ENCODE measurements at places on chromosomes 1 and 21. TPM values are rescaled to one million over a fixed set of nuclear protein-coding genes. Genes with fewer than 3 reads are reported as not detected.

DNA sequence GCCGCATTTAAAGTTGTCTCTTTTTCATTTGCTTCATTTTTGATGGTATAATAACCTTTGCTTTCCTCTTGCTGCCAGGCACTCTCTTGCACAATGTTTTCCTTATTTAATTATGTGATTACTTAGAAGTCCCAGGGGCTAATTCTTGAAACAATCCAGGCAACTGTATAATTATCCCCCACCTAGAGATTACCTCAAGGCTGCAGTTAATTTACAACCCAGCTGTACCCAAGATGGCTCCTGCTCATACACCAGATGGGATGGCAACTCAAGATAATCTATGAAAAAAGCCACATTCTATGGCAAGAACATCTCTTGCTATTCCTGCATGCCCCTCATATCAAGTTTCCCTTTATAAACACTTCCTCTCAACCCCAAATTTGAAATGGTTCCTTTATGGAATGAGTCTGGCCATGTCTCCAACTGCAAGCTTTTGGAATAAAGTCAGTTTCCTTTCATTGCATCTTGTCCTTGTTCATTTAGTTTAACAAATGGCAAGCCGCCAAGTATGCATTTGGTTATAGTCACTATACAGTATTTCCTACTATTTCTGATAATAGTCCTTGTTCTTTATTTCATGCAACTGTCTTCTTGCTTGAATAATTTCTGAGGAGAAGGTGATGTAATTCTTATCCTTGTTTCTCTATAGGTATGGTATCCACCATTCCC lies 1042.6 kb downstream of the PLA2G4A start:
- DNase-seq, result peak; percentile 4

- peak; percentile 56 for DNase-seq
These were observed 115.6 kb downstream of the TNFSF18 start for GRCh38 chr1:172935062-172935592.

DNA sequence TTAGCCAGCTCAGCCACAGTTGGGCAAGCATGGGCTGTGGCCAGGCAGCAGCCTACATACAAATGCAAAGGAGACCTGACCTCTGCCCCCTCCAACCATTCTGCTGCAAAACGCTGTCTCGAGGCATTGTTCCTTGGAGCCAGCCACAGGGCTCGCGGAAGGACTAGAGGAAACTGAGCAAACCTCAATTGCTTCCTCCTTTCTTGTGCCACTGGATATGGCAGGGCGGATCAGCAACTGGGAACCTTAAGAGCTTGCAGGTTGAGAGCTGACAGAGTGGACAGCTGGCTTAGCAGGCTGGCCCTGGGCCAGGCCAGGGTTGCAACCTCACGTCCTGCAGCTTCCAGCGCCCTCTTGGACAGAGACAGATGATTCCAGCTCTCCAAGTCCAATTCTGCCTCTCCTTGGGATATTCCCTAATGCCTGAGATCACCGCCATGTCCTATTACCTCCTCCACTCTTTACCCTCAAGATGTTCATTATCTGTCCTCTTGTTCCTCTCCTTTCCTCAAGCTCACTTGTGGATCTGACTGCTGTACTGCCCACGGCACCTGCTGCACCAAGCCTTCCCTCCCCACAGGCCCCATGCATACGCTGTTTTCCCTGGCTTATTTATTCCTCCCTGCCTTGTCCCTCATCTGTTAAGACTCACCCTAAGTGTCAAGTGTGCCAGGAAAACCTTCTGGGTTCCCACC lies 67.5 kb downstream of the SDC3 start:
- DNase-seq, result peak; percentile 17

DNA sequence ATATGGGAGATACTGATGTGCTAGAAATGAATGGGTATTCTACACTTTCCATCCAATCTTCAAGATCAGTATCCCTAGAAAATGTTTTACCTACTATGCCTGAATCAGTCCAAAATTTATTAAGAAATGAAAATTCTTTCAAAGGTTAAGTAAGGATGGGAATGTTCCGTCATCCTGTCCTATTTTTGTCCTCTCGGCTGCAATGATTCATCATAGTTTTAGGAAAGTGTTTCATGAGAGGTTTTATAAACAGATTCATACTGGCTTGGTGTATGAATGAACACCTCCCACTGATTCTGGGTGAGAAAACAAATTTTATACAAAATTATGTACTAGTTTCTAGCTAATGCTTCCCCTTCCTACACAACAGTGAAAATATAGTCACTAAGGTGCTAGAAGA lies 504.6 kb upstream of the NR5A2 start:
- DNase-seq, result peak; percentile 20

GRCh38 chr1:81174811-81175476 lies 625.8 kb upstream of the ADGRL2 start:
- DNase-seq, result peak; percentile 86

DNA sequence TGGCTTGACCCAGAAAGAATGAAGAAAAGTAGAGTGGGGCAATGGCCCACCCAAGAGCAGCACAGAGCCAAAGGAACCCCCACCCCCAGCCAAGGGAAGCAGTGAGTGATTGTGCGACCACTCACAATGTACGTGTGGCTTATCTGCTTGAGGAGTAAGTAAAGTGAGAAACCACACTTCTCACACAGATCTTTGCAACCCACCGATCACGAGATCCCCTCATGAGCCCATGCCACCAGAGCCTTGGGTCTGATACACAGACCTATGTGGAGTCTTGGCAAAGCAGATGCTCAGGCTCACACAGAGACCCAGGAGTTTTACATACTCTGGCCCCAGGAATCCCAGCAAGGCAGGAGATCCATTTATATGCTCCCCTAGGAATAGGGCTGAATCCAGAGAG lies 14.0 kb upstream of the SLC9C2 start:
- no peak for DNase-seq

PADI2 gene
- not detected for total RNA-seq

DNA sequence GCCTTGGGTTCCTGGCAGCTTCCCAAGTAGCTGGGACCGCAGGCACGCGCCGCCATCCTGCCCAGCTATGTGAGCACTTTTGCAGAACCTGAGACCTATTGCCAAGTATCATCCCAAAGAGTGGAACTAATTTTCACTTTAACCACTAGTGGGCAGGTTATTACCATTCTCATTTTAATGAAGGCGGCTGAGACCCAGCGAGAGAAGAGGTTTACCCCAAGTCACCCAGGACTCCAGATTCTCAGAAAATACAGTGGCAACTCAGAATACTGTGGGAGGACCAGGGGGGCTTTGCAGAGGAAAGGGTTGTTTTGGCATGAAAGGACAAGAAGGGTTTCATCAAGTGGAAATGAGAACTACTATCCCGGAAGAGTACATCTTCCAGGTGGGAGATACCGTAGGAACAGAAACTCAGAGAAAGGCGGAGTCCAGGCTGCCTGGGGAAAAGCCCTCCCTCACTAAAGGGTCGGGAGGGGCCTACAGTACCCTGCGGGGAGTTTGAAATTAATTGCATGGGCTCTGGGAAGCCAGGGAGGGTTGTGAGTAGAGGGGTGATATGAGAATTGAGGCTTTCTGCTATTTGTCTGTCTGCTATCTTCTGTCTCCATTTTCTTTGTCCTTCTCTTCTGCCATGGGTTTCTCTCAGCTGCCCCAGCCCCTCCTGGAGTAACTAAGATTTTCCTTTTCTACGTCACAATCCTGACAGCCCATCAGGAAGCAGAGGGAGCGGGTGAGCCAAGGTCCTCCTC lies 7.2 kb upstream of the SEMA4A start:
- DNase-seq, result peak; percentile 94

CITED4 gene
- 0.28 TPM for total RNA-seq

- no peak for DNase-seq
These were observed 44.1 kb downstream of the SLC66A1 start for GRCh38 chr1:19356266-19356665.

- DNase-seq, result no peak
These were observed 7.6 kb downstream of the EFNA3 start for GRCh38 chr1:155086128-155086741.

- DNase-seq, result no peak
These were observed 127.7 kb upstream of the KAZN start for GRCh38 chr1:14470802-14471201.

DNA sequence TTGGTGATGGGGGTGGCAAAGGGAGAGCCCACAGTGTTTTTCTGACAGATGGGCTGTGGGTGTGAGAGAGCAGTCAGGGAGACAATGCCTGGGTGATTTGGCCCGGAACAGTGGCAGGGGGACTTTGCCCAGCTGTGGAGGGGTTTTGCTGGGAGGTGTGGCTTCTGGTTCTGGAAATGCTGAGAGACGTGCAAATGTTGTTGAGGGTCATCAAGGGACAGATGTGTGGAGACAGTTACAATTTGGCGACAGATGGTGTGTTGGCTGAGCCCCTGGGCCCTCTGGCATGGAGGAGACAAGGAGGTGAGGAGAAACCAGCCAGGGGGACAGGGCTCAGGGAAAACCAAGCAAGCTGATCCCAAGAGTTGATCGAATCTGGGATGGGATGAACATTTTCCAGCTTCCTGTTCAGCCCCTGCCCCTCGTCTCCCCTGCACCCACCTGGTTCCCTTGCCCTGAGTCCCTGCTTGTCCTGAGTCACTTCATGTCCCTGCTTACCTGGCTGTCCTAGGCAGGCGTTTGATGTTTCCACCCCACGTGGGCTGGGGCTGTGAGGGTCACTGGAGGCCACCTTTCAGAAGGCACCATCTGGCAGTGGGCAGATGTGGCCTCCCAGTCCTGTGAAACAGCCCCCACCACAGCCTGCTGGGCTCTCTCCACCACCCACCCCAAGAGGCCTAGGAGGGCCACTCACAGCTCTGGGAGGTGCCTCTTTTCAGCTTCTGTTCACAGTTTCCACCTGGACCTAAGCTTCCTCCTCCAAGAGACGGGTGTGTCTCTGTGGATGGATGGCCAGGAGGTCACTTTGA lies 15.8 kb upstream of the ZNF678 start:
- DNase-seq, result no peak

S100B gene
- total RNA-seq, result not detected

NEK2 gene
- 35.0 TPM for total RNA-seq

GRCh38 chr1:240255922-240256321 lies 164.2 kb downstream of the FMN2 start:
- DNase-seq, result peak; percentile 25

GRCh38 chr1:112308716-112309115 lies 87.3 kb upstream of the CTTNBP2NL start:
- no peak for DNase-seq

DNA sequence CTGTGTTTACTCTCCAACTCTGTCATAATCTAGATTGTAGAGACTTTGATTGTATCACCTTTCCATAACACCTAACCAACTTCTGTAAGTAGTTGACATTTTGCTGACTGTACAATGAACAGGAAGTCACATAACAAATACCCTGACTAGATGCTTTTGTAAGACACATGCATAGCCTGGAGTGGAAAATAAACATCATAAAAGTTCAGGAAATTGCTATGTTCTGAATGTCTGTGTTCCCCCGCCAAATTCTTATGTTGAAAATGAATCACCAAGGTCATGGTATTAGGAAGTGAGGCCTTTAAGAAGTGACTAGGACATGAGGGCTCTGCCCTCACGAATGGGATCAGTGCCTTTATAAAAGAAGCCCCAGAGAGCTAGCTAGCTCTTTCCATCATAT lies 40.4 kb upstream of the ZSWIM5 start:
- DNase-seq, result peak; percentile 91

DNA sequence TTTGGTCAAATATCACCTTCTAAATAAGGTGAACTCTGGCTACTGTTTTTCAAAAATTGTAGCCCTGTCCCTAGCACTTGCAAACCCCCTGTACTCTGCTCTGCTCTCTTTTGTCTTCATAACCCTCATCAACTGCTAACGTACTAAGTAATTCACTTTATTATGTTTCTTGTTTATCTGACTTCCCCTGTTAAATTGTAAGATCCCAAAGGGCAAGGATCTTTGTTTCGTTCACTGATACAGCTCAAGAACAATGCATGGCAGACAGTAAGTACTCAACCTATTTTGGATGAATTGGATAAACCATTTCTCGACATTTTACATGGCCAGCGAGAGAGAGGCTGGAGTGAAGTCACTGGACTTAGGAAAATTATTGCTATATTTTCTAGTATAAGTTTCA lies 46.9 kb downstream of the ATP5PF start:
- no peak for DNase-seq

SLC44A5 gene
- total RNA-seq, result under 0.01 TPM

- no peak for DNase-seq
These were observed 2.8 kb downstream of the MRTO4 start for GRCh38 chr1:19254416-19254815.

RNU1-4 gene
- total RNA-seq, result under 0.01 TPM

- DNase-seq, result no peak
These were observed 3.3 kb upstream of the CELA2B start for GRCh38 chr1:15472587-15472986.
